ENCODE measurements at places on chromosomes 16 and 17.

DNA sequence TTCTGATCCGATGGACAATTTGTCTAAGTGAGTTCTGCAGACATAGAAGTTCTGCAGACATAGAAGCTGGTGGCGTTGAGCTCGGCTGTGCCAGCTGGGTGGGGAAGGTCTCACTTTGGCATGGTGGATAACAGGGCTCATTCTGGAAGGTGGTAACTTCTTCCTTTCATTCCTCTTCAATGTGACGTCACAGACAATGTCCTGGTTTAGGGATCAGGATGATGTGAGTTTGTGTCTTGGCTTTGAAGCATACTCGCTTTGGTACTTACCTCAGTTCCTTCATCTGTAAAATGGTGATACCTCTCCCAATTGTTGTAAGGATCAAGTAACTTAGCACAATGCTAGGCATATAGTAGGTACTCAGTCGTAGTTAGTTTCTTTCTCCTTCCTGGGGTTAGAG lies 408.8 kb upstream of the ASIC2 start:
- no peak for DNase-seq

GRCh38 chr17:21185061-21185460 lies 28.9 kb downstream of the TMEM11 start:
- DNase-seq, result no peak

DNA sequence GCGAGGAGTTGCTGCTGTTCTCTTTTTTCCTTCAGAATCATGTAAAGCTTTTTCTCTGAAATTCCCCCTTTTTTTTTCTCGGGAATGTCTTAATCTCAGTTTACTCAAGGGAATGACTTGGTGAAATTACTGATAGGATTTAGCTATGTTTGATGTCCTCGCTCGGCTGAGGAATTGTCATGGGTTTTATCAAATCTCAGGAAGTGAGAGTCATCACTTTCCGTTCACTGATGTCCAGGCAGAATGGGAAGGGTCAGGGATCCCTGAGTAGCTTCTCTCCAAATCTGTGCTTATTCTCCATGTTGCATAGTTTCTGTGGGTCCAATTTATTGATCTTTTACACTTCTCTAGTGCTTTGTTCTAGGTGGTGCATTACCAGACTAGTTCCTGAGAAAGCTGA lies 6.3 kb downstream of the IGSF6 start:
- no peak for DNase-seq

- DNase-seq, result no peak
Measured at GRCh38 chr16:50121278-50121677, 31.8 kb upstream of the TENT4B start.

DNA sequence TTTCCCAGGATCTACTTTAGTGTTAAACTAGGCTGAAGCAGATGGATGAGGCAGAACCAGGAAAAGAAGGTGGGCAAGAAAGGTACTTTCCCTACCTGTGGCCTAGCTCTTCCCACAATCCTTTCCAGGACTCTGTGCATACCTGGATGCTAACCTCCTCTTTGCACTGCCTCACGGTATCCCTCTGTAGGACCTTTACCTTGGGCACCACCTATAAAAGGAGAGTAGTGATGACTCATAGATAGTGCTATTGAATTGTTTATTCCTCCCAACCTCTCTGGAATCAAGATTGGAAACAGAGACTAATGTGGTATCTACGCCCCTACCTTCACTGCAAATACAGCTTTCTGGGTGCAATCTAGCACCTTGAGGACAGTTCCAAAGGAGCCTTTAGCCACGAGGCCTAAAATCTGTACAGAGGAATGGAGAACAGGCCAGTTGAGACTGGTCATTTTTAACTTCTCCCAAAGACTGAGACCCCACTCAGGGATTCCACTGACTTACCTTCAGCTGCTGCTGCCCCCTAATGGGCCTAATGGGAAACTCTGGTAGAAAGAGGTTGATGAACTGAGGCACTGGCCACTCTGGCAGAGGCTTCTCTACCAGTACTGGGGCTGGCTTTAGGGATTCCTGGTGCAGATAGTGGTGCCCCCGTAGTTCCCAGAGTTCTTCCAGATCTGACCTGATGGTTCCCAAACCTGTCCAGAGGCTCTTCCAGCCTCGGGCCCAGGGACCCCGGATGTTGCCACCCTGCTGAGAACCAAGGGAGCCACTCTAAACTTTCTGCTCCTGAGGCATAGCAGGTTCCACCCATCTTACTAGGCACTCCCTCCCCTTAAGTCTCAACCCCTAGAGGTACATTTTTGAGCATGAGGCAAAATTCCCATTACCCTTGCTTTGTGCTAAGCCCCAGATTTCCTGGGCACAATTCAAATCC lies 781 bp downstream of the RSKR start:
- no peak for DNase-seq

DNA sequence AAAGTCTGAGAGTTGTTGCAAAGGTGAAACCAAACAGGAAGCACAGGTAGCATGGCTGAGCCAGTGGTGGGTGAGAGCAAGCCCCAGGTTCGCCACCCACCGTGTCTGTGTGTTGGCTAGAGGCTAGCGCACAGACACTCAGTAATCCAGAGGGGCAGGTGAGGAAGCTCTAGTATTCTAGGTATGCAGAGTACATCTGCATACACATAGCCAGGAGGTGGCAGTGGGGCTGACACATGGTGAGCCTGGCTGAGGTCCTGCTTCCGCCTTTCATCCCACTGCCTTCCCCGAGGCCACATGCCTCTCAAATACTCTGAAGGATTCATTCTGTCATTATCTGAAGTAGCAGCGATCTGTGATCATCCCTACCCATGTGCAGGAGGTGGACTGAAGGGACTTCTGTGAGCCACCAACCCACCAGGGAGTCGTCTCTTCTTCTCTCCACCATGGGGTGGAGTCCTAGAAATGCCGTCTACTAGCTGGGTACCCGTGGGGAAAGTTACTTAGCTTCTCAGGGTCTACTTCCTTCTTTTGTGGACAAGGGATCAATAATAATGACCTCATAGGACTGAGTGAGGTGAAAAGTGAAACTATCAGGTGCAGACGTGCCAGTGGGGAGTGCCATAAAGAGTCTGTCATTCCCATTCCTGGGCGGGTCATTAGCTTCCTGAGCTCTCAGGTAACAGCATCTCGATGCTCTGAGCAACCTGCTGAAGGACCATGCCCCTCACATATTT lies 36.0 kb upstream of the ICAM2 start:
- DNase-seq, result no peak

- no peak for DNase-seq
Measured at GRCh38 chr17:40695874-40696472, 7.6 kb downstream of the KRT24 start.

- no peak for DNase-seq
Measured at GRCh38 chr17:72215928-72216327, 95.1 kb downstream of the SOX9 start.

GRCh38 chr17:44024853-44025252 lies 10.1 kb upstream of the TMEM101 start:
- DNase-seq, result no peak

DNA sequence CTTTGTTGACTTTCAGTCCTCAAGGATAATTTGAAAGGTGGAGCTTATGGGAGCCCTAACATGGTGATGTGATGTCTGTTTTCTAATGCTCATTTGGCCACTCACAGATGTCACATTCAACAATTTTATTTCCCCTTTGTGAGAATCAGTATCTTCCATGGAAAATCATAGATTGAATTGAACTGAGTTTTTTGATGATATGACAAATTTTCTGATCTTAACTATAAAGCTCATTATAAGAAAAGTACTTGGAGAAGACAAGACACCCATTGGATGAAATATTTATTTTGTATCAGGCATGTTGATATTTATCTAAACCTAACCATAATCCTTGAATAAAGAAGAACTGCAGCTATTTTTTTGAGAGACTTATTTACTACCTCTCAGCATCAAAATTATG lies 824.6 kb upstream of the GOT2 start:
- DNase-seq, result no peak

DNA sequence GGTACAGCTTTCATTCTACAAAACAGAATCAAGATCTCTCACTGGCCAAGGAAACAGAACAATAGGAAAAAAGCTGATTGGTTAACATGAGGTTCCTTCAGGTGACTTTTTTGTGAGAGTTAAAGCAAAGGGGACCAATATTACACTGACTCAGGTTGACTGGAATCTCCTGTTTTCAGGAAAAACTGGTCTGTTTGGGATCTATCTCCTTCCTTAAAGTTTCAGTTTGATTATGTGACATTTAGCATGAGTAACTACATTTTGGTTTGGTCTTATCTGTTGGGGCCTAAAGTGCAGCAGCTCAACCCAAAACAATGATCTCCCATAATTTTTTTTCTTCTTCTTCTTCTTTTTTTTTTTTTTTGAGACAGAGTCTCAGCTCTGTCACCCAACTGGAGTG lies 9.7 kb downstream of the NUPR1 start:
- DNase-seq, result no peak

DNA sequence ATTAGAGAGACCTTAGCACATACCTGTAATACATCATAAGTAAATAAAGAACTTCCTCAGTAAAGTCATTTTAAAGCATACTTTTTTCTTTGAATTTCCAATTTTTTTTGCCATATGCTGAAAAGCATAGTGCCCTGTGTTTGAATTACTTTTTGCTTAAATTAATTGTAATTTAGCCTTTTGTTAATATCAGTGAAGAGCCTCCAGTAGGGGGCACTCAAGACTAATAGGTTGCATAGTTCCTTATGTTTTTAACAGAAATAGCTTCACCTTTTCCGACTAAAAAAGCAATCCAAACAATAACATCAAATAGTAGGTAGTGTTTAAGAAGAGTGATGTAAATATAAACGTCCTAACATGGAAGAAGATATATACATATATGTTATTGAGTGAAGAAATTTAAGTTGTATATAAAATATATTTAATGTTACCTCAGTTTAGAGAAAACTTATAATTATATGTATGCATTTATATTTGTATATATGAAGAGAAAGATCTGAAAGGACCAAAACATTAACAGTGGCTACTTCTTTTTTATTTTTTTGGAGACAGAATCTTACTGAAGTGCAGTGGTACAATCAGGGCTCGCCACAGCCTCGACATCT lies 18.6 kb downstream of the RAD51C start:
- DNase-seq, result no peak

DNA sequence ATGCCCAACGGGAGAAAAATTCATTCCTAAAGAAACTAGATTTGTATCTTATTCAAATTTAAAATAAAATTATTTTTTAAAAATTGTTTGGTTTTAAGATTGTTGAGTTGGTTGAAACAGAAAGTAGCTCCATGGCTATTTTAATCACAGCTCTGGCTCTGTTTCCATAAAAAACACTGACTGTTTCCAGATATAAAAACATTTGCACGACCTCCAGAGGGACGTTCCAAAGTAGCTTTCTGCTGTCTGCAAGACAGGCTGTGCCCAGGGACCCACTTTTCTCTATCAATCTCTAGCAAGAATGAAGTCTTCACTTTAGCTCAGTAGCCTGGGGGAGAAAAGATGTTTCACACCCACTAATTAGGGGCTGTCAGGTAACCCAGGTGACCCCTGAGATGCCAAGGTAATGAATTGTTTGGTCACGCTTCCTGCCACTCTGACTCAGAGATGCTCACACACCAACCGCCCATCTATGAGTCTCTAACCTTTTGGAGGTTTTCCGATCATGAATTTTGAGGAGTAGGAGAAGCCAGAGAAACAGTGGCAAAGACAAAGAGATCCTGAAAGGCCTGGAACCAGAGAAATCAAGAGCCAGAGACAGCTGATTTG lies 220.1 kb upstream of the SOX9 start:
- no peak for DNase-seq

- no peak for DNase-seq
Measured at GRCh38 chr16:85104821-85105391, 7.4 kb downstream of the CIBAR2 start.

GRCh38 chr17:69607162-69607834 lies 192.8 kb downstream of the MAP2K6 start:
- DNase-seq, result peak; percentile 77

DNA sequence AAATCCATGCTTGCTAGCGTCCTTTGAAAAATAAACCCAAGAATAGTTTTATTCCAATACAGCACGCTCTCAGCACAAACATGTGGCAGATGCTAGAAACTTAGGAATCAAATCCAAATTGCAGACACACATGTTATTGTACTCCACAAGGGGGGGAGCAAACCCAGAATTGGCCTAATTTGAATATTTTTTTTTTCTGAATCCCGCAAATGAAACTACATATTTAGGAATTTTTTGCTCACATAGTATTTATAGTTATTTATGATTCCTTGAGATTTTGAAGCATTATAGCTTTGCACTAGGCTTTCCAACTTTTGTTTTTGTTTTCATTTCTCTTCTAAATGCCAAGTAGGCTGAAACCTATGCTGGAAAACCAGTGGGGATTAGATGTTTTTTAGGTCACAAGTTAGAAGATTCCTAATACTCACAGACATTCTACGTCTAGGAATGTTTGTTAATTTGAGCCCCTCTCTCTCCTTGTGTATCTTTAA lies 59.3 kb upstream of the CDH11 start:
- DNase-seq, result no peak

DNA sequence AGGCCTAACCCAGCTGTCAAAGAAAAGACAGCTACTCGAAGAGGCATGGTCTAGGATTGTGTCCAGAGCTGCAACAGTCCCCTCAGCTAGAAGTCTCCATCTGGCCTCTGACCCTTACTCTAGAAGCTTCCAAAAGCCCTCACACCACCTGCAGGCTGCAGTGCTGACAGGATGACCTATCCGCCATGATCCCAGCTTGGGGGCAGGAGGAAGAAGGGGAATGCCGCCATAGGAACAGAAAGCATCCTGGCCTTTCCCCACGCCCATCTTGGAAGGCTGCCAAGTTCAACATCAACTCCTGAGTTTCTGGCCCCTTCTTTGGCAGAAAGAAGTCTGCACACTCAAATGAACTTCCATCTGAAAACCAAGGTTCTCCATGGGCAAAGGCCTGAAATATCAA lies 3.1 kb upstream of the KRT36 start:
- peak; percentile 30 for DNase-seq

- DNase-seq, result no peak
Measured at GRCh38 chr17:40124279-40125141, 2.7 kb downstream of the MSL1 start.

- DNase-seq, result peak; percentile 49
Measured at GRCh38 chr17:57288040-57288772, 31.9 kb downstream of the MSI2 start.

DNA sequence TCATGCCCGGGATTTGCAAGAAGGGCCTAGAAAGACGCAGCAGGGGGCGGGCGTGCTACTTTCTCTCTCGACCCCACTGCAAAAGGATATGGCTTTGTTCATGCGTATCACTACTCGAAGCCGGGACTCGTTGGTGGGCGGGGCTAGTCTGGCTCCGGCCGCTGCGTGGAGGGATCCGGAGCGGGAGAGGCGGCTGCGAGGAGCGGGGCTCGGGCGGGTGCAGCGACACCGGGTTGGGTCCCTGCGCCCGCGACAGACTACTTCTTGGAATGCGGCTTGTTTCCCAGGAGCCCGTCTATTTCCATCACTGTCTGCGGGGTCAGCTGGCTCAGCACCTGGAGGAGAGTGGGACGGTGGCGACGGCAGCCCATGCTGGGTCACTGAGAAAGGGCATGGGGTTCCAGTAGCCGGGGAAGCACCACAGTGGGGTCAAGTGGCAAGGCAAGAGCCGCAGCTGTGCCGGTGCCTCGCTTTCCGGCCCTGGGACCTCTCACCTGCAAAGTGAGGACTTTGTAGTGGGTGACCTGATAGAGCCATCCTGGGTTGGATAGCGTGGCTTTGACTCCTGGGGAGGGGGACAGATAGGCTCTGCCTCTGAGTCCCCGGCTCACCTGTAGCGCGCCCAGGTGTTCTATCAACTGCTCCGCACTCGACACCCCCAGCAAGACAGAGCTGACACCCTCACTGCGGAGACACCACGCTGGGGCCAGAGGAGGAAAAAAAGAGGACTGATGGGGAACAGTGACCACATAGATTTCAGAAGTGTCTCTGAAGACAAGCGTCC lies 6.6 kb downstream of the KCNAB3 start:
- peak; percentile 90 for DNase-seq

All from left ventricle myocardium inferior (tissue), 1 donor.